ENCODE measurements at places on chromosomes 5 and 9.

- DNase-seq, result no peak
Measured at GRCh38 chr5:9316041-9316440, 229.8 kb downstream of the SEMA5A start.

GRCh38 chr5:32383065-32383464, 61.5 kb downstream of the ZFR start:
- no peak for DNase-seq

DNA sequence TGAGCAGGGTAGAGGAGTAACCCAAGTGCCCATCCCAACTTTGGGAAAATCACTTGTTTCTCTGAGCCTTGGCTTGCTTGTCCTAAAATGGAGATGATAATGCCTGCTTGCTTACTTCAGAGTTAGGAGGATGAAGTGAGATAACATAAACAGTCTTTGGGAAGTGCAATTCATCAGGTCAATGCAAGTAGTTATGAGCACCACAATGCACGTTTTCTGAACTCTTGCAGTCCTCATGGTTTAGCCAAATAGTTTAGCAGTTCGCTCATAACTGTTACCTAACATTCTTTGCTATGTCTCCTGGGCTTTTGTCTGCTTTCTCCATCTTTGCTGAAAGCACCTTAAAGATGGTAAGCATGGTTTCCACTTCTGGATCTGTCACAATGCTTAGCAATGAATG, 270.0 kb downstream of the ADAMTSL1 start:
- no peak for DNase-seq

DNA sequence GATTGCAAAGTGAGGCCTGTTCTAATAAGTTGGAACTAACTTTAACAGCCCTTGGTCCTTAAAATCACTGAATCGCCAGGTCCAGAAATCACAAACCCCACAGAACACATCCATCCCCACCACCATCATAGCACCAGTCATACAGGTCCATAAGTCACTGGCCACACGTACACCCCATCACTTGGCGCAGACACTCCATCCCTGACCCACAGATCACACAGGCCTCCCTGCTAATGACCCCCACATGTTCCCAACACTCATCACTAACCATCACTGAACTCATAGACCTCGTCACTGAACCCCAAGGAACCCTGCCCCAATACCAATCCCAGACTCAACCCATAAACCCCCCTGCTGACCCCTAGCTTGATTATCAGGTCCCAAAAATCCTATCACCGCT, 41.2 kb upstream of the ZNF300 start:
- DNase-seq, result no peak

DNA sequence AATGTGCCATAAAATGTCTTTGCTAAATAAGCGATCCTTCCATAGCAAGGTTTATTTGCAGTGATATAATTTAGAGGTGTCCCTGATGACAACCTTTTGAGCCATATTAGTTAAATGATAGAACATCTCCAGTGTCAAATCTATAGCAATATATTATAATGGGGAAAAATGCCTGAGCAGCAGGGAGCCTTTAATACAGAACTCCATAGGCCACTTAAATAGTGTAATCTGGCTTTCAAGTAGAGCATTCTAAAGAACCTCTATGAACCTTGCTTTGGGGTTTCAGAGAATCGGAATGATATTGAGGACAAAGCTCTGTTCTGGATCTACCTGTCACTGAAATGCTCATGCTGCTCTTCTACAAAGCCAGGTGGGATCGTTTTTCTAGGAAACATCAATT, 96.7 kb upstream of the MEF2C start:
- no peak for DNase-seq

DNA sequence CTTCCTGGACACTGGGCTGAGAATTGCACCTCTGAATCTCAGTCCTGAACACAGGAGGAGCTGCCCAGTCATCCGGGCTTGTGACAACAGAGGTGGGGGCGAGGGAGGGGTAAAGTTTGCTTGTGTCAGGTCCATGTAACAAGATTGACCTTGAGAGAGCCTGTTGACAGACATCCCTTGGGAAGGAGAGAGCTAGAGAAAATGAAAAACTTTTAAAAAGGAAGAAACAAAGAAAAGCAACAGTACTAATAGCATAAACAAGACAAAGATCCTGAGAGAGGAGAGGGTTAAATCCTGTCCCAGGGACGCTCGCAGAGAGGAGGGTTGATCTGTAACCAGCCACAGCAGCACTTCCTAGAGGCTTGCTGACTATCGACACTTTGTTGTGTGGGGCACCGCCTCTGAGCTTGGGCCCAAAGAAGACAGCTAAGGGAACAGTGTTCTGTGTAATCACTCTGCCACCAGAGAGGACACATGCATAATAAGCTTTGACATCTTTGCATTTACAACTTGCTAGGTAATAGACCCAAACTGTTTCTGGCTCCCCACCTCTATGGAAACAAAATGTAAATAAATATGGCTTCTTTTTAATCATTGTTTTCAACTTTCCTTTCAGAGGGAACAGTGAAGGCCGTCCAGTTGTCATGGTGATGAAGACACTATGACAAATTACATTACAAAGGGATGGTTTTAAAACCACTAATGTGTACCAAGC, 363.7 kb downstream of the CSNK1G3 start:
- DNase-seq, result no peak

- DNase-seq, result no peak
Measured at GRCh38 chr5:10759111-10759510, 1.9 kb downstream of the DAP start.

DNA sequence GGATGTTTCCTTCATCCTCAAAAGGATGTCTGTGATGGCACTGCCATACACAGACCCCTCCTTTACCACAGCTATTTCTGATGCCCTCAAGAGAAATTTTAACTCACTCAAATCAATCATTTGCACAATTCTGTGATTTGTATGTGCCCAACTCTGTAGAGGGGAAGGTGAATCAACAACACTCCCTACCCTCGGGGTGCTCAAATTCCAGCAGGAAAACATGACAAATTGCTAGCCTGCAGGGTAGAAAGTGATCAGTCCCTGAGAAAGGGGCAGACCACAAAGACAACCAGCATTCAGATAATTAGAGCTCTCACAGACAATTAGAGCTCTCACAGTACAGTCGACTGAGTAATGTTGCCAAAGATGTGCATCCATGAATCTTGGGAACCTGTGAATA, 45.3 kb upstream of the FOXE1 start:
- no peak for DNase-seq

DNA sequence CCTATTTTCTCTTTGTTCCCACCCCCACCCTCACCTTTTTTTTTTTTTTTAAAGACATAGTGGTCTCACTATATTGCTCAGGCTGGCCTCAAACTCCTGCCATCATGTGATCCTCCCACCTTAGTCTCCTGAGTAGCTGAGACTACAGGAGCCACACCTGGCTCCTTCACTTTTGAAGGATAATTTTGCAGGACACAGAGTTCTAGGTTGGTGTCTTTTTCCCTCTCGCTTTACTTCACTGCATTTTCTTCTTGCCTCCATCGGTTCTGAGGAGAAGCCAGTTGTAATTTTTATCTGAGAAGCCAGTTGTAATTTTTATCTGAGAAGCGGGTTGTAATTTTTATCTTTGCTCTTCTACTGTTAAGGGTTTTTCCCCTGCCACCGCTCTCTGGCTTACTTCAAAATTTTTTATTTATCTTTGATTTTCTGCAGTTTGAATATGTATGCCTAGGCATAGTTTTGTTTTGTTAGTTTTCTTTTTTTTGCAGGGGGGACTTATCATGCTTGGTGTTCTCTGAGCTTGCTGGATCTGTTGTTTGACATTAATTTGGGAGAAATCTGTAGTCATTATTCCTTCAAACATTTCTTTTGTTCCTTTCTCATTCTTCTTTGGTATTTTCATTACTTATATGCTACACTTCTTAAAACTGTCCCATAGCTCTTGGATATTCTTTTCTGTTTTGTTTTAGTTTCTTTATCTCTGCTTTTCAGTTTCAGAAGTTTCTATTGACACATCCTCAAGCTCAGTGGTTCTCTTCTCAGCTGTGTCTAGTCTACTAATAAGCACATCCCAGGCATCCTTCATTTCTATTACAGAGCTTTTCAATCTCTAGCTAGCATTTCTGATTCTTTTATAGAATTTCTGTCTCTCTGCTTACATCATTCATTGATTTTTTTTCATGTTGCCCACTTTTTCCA, 148.2 kb upstream of the CHD1 start:
- no peak for DNase-seq

DNA sequence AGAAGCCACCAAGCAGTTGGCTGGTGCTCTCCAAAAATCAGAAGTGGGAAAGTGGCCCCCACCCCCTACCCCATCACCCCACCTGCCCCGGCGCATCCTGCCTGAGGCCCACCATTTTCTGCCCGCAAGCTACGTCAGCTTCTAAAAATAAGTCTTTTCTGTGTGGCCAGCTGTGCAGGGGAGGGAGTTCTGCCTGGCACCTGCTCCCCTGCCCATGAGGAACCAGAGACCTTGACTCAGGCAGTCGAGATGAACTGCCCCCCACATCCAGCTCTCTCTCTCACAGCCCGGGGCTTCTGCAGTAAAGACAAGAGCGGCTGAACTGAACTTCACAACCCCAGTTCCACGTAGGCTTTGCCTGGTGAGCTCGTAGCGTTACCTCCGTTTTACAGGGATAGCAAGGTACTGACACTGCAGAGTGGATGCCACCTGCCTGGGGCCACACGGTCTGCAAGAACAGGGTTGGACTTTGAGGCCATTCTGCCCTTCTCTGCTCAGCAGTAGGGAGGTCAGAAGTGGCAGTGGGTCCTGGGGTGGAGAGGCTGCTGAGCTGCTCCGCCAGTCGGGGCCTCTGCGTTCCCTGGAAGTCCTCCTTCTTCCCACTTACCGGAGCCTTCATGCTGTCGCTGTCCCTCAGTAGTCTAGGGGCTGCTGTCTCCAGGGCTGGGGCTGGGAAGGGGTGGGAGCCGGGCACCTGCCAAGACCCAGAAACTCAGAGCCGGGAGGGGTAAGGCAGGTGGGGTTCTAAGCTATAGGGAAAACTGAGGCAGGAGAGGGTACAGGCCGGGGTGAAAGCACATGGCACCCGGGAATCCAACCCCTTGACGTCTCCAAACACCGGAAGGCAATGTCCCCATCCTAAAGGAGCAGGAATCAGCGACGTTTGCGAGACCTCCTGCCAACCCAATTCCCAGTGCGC, 781 bp downstream of the ST6GALNAC4 start:
- DNase-seq, result no peak

GRCh38 chr5:10734832-10735523, 26.1 kb downstream of the DAP start:
- no peak for DNase-seq

DNA sequence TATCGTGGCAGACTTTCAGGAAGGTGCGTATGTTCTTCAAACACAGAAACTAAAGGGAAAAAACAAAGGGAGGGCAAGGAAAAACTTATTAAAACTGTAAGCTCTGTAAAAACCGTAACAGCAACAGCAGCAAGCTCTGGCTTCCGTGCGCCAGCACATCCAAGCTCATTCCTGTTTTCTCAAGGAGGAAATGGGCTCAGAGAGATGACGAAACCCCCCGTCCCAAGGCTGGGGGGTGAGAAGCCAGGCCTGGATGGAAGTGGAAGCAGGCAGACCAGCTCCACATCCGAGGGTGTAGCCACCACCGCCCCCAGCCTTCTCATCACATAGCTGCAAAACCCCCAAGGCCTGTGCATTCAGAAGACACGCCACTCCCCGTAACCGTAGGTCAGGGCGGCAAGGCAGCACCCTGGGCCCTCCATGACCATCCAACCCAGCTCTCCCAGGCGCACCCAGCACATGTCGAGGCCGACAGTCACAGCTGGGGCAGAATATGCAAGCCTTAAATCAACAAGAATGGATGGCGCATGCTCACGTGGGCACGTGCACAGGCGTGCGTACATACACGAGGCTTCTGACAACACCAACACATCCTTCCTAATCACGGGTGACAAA, 52.8 kb downstream of the VAV2 start:
- no peak for DNase-seq

GRCh38 chr5:45454114-45454513, 242.1 kb downstream of the HCN1 start:
- DNase-seq, result no peak

DNA sequence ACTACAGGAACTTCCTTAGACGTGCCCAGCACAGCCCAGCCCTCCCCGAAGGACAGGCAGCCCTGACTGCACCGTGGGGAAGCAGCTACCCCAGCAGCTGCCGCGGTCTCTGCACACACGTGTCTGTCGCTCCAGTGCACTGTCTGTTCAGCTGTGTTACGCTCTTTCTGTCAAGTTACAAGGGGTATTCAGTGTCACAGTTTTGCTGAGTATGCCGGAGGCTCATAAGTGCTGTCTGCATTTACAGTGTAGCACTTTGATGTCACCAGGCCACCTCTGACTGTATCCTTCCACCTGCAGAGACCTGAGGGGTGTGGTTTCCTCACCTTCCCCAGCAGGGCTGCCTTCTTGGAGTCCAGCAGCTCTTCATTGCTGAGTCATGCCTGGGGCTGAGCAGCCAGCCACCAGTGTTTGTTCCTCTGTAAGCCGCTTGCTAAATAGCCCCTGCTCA, 126.8 kb downstream of the EHMT1 start:
- peak; percentile 30 for DNase-seq

DNA sequence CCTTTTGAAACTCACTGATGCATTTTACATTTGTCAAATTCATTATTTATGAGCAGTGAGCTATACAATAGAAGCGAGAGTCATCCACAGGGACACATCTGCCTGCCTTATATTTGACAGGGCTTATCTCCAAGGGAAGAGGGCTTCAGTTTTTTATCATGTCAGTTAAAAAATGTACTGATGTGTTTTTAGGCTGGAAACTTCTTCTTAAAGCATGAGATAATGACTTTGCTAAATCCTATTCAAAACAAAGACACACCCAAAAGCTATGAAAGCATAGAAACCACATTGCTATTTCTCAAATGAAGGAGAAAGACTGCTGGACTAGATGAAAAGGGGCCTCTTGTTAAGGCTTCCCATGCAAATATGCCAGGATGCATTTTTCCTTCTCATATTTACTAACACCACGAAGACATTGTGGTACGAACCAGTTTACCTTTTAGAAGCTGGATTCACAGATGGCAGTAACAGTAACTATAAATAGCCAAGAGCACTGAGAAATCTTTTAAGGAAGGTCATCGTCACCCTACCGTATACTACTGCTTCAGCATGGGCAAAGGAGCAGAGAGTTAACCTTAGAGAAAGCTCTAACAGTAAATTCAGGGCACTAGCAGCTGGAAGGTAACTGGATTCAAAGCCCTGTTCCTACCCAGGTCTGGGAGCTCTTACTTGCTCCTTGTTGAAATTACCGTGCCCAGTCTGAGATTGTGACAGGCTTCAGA, 86.3 kb upstream of the IFNK start:
- no peak for DNase-seq

All from immature natural killer cell (primary cell).